ENCODE measurements at places on chromosomes 4 and X. TPM values are rescaled to one million over a fixed set of nuclear protein-coding genes. Genes with fewer than 3 reads are reported as not detected.

XAGE1A gene
- total RNA-seq, result 31.9 TPM

REELD1 gene
- total RNA-seq, result 1.3 TPM

FAM184B gene
- total RNA-seq, result 0.19 TPM

SMS gene
- 38.8 TPM for total RNA-seq

RAB9B gene
- 2.6 TPM for total RNA-seq

STOX2 gene
- total RNA-seq, result 17.7 TPM

MAMLD1 gene
- total RNA-seq, result 91.5 TPM

HEPH gene
- 10.8 TPM for total RNA-seq

HSPA4L gene
- 132 TPM for total RNA-seq

DNA sequence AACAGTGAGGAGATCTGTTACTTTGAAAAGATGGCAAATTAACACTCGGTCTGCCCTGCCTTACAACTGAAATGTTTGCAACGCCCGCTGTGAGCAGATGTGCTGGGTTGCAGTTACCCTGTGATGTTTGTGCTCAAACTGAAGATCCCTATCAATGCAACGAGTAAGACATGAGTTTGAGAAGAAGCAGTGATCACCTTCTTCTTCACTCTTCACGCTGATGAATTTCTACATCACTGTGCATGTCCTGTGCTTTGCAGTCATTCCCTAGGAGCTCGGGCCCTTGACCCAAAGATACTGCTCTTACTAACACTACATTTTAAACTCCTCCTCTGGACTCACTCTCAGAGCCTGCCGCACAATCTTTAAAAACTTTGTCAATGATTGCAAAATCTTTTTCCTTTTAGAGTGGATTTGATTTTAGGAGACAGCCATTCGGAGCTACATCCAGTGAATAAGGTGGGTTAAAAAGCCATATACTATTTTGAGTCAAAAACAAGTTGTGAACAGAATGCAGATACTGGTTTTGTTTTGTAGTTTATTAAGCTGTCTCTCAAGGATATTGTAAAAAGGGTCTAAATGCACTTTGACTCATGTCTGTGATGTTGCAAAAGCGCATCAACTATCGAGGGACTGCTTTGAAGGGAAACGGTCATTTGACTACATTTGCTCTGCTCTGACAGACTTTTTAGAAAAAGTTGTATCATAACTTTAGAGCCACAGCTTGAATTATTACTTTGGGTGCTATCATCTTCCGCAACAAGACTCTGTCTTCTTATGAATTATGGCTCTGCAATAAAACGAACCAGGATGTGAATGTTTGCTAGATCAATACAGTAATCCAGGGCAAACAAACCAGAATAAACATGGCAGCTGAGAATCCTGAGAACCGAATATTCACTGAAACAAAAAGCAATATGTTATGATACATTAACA is 5.7 kb upstream of the RHOH start:
- DNase-seq, result no peak

GRCh38 chr4:2837904-2838496 is 5.6 kb upstream of the ADD1 start:
- peak; percentile 57 for DNase-seq

GRCh38 chr4:42816880-42817400 is 75.6 kb upstream of the GRXCR1 start:
- no peak for DNase-seq

DNA sequence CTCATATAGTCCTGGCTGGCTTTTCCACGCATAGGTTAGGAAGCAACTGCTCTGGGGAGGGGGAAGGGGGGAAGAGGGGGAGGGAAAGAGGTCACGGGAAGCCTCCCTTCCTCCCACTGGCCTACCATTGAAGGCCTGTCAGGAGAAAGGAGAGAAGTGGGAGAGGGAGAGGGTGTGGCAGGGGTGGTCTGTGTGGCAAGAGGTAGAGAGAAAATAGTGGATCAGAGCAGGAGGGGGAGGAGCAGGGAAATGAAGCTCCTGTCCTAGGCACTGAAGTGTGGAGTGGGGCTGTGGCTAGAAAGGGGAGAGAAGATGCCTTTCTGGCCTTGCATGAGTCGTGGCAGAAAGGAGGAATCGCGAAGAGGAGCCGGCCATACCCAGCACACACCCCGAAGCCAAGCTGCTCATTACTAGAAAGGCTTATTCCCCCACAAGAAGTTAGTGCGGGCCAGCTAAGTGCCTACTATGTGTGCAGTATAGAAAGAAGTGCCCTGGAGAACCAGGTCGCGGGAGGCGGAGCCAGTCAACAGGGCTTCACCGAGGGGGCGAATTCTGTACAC is 1.1 kb upstream of the TMEM164 start:
- DNase-seq, result no peak

GRCh38 chrX:3627594-3627993 is 85.9 kb downstream of the PRKX start:
- DNase-seq, result no peak

- no peak for DNase-seq
Measured at GRCh38 chr4:81589262-81589661, 117.6 kb upstream of the RASGEF1B start.

- peak; percentile 46 for DNase-seq
Measured at GRCh38 chr4:7310451-7310850, 118.1 kb downstream of the SORCS2 start.

GRCh38 chr4:124030147-124030546 is 633.6 kb downstream of the SPRY1 start:
- peak; percentile 41 for DNase-seq

DNA sequence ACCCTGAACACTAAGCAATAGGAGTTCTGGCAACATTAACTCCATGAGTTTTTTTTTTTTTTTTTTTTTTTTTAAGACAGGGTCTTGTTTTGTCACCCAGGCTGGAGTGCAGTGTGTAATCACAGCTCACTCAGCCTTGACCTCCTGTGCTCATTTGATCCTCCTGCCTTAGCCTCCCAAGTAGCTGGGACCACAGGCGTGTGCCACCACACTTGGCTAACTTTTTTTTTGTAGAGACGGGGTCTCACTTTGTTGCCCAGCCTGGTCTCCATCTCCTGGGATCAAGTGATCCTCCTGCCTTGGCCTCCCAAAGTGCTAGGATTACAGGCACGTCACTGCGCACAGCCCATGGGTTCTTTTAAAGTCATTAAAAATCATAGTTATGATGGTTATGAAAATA is 5.1 kb downstream of the RHOH start:
- no peak for DNase-seq

- no peak for DNase-seq
Measured at GRCh38 chr4:165813606-165814005, 59.4 kb upstream of the TLL1 start.

GRCh38 chr4:79982601-79983322 is 90.3 kb downstream of the ANTXR2 start:
- DNase-seq, result no peak

GRCh38 chr4:22910200-22910599 is 217.5 kb downstream of the GBA3 start:
- DNase-seq, result no peak

DNA sequence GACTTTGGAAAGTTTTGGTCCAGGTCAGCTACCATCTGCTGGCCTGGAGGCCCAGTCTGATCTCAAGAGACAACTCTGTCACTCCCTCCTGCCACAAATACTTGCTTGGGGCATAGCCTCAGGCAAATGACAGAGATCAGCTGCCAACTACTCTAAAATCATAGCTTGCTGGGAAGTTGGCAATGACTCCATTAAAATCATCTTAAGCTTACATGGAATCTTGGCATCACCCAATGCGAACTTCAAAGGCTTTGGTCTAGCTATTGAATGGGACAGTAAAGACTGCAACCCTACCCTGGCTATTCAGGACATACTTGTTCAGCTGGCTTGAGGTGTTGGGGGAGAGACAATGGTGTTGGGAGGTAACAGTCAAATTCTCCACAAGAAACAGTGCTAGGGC is 7.0 kb upstream of the USO1 start:
- no peak for DNase-seq

GRCh38 chrX:45557387-45557786 is 356.7 kb upstream of the DIPK2B start:
- DNase-seq, result no peak

DNA sequence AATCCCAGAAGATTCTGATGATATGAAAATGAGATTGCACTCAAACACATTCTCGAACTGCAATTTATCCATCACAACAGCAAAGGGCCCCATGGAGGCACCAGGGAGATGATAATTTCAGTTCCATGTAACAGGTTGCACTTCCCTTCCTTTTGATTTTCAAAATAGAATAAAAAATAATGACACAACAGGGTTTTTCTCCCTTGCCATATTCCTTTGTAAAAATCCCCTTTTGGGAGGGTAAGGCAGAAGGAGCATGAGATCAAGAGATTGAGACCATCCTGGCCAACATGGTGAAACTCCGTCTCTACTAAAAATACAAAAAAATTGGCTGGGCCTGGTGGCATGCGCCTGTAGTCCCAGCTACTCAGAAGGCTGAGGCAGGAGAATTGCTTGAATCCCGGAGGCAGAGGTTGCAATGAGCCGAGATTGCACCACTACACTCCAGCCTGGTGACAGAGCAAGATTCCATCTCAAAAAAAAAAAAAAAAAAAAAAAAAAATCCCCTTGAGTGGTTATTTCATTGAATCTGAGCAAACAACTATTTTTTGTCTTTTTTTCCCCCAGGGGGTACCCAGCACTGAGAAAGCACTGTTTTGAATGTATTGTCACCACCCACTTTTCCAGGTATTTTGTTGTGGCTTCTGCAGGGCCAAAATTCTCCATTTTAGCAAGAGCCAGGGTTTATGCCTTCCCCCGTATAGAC is 26.7 kb downstream of the TBC1D9 start:
- no peak for DNase-seq

DNA sequence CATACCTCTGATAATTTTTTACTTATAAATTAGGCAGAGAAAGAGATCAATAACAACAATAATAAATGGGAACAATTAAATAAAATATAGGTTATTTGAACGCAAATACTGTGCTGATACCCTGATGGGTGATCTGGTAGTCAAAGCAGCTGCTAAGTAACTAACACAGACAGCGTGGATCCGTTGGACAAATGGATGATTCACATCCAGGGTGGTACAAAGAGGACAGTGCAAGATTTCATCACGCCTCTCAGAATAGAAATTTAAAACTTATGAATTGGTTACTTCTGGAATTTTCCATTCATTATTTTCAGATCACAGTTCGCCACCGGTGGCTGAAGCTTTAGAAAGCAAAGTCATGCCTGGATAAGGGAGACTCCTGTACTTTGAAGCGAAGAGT is 1066.0 kb upstream of the ADGRL3 start:
- no peak for DNase-seq

DNA sequence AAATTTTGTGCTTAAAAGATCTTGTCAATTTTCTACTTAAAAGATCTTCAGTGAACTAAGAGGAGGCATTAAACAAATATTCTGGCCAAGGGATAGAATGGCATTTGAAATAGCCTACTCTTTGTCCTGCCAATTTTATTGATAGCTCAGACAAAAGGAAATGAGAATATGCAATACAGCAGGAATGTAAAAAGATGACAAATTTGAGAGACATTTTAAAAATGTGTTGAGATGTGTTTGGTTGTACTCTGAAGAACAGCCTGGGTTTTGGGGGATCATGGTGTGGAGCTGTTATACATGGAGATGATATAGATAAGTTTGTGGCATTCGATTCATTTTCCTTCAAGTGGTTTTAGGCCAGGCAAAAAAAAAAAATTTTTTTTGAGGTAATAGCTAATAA is 11.6 kb upstream of the MAD2L1 start:
- DNase-seq, result no peak

DNA sequence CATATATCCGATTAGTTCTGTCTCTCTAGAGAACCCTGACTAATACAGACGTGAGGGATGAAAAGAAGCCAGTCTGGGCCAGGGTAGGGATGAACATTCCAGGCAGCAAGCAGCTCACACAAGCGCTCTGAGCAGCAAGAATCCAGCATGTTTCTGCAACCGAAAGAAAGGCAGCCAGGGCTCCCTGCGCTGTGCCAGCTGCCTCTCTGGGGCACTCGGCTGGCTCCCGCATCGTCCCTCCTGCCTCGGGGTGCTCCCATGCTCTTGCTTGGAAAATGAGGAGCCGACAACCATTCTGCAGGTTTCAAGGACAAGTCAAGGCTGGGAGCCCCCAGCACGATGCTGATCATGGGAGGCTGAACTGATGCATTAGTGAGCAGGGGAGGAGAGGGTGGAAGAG is 7.0 kb downstream of the JAKMIP1 start:
- DNase-seq, result no peak

DNA sequence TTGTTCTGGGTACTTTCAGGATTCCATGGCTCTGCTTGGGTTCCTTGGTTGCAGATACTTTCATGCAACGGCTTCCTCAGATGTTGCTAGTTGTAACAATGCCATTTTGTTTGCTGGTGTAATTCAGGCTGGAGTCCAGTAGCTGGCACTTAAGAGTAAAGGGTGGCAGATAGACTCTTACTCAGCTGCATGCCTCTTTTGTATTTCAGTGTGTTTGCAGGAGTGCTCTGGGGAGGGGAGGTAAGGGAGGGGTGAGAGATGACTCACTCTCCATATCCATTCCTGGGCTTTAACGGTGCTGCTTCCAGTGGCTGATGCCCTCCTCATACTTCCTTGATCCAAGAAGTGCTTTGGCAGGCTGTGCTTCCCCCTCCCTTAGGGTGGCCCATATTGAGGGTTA is 155.2 kb downstream of the ZNF330 start:
- DNase-seq, result no peak
